ENCODE measurements at places on chromosomes 5 and 9. TPM values are rescaled to one million over a fixed set of nuclear protein-coding genes. Genes with fewer than 3 reads are reported as not detected.

GRCh38 chr9:97933297-97933998, 4.5 kb downstream of the HEMGN start:
- no peak for DNase-seq

DNA sequence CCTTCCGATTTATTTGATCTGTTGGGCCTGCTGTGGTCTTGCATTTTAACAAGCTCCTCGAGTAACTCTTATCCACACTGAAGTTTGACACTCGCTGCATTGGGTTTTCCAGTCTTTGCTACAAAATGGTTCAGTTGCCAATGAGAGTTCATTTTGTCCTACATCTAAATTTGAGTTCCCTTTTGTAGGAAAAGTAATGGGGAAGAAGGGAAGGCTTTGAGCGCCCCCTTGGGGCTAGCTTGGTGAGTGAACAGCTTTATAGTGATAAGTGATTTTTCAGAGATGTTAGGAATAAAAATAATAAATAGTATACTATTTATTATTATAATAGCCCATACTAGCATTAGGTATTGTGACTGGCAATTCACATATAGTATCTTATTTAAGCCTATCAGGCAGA, 89.9 kb upstream of the GNAQ start:
- DNase-seq: peak; percentile 44

ACOT12 gene
- 0.43 TPM for polyA plus RNA-seq

GRCh38 chr5:57539281-57539701, 56.7 kb upstream of the ACTBL2 start:
- DNase-seq: no peak

EFNA5 gene
- polyA plus RNA-seq: 30.3 TPM

GRCh38 chr5:151034422-151035379, 14.3 kb downstream of the GPX3 start:
- DNase-seq: no peak

DNA sequence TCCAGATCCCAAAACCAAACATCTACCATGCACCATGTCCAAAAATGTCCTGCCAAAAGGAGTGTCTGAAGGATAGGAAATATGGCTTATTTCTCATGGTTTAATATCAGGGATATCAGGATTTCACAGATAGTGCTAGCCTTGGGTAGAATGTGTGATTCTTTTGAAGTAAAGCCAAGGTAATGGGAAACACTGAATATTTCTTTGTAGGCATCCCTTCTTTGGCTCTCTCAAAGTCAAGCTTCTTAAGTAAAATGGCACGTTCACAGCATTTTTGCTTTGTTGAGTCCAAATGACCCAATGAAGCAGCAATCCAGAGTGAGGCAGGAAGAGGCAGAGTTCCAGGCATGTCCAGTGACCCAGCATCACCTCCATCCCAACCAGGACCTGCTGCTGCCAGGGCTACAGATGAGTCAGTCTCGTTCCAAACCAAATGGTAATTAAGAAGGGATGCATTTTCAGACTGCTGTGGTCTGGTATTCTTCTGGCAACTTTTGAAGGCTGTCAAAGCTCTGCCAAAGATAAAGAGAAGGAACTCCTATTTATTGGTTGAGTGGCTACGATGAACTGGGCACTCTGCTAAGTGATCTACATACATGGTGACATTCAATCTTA, 678.8 kb upstream of the KLF4 start:
- DNase-seq: no peak

DNA sequence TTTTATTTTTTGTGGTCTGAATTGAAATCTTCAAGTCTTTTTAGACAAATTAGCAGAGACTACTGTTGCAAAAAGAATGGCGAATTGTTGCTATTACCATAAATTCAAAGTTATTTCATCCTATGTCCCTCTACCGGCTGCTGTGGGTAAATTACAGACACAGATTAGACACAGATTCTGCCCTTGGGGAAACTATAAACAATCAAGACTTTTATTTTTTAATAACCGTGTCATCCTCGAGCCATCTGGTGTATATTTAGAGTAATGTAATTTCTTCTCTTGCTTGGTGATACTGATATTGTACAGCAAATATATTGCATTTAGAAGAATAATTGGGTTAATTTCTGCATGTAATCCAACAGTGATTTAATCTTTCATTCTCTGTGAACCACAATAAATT, 228.0 kb upstream of the ADAMTSL1 start:
- DNase-seq: no peak
